GM13977 (cell line): ENCODE measurements at places on chromosomes 7 and 10.

GRCh38 chr10:61478621-61479312 is 25.6 kb upstream of the TMEM26 start:
- DNase-seq, result no peak

DNA sequence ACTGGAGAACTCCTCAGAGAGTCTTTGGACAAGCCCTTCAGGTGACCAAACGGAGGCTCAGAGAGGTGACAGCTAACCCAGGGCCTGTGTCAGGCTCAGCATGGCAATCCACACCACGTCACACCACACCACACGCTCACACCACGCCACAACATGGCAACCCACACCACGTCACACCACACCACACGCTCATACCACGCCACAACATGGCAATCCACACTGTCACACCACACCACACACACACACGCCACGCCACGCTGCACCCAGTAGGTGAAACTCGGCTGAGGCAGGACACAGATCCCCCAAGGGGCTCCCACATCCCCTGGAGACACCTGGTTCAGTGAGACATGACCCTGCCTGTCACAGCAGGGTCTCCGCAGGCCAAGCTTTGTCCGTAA is 107.3 kb downstream of the PDGFA start:
- no peak for DNase-seq

GRCh38 chr7:76252021-76252420 is 50.3 kb downstream of the SRRM3 start:
- DNase-seq, result no peak

DNA sequence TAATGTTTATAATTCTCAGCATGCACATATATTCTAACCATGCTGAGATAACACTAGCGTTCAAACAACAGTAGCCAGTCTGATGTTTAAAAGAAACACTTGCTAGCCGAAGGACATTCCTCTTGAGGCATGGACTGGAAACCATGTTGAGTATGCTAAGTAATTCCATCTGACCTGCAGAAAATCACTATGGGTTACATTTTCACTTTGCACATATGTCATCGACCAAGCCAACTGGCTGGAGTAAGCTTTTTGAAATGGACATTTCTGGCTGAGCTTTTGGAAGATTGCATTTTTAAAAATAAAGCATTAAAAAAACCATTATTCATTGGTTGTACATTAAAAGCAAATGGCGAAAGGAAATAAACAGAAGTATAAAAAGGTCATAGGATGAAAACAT is 88.2 kb downstream of the BBS9 start:
- DNase-seq, result no peak

GRCh38 chr10:121576139-121576538 is 22.1 kb downstream of the FGFR2 start:
- no peak for DNase-seq

DNA sequence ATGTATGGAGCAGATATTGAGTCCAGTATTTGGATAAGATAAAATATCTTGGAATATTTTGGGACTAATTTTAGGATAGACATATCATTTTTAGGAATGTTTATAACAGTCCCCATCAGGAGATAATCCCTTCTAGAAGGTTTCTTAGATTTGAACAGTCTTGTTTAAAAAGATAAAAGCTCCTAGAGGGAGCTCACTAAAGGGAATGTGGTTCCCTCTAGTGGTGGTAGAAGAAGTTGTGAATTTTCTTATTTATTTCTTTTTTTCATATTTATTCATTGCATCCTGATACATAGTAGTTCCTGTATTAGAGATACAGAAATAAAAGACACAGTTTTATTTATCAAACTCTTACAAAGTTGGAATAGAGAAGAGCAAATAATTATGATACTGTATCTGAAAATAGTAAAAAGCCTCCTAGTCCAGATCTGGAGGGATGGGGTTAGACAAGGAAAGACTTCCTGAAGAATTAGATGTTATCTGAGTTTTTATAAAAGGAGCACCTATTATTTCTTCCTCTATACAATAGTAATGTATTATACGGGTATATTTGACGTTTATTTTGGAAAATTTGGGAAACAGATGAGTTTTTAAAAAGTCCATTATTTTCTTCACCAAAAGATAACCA is 24.5 kb upstream of the KLF14 start:
- DNase-seq, result peak; percentile 48

- DNase-seq, result no peak
Measured at GRCh38 chr7:1122832-1123501, 35.1 kb downstream of the GPER1 start.

DNA sequence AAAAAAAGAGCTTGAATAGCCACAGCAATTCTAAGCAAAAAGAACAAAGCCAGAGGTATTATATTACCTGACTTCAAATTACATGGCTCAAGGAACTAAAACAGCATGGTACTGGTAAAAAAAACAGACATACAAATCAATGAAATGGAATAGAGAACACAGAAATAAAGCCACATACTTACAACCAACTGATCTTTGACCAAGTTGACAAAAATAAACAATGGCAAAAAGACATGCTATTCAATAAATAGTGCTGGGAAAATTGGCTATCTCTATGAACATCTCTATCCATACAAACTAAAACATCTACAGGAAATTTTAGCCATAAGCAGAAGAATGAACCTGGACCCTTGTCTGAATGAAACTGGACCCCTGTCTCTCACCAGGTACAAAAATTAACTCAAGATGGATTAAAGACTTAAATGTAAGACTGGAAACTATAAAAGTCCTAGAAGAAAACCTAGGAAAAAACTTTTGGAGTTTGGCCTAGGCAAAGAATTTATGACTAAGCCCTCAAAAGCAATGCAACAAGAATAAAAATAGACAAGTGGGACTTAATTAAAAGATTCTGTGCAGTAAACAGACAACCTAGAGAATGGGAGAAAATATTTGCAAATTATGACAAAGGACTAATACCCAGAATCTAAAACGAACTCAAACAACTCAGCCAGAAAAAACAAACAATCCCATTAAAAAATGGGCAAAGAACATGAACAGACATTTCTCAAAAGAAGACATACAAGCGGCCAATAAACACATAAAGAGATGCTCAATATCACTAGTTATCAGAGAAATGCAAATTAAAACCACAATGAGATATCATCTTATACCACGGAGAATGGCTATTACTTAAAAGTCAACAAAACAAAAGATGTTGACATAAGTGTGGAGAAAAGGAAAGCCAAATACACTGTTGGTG is 72.8 kb upstream of the DDC start:
- DNase-seq, result no peak

DNA sequence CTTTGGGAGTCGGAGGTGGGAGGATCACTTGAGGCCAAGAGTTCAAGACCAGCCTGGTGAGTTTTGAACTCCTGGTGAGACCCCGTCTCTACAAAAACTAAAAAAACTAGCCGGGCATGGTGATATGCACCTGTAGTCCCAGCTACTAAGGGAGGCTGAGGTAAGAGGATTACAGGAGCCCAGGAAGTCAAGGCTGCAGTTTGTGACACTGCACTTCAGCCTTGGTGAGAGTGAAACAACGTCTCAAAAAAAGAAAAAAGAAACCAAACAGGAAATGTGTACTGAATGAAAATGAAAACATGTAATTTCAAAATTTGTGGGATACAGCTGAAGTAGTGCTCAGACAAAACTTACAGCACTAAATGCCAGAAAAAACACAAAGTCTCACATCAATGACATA is 7.6 kb downstream of the ARHGAP12 start:
- no peak for DNase-seq

GRCh38 chr7:114083166-114084001 is 164.6 kb upstream of the PPP1R3A start:
- DNase-seq, result no peak

DNA sequence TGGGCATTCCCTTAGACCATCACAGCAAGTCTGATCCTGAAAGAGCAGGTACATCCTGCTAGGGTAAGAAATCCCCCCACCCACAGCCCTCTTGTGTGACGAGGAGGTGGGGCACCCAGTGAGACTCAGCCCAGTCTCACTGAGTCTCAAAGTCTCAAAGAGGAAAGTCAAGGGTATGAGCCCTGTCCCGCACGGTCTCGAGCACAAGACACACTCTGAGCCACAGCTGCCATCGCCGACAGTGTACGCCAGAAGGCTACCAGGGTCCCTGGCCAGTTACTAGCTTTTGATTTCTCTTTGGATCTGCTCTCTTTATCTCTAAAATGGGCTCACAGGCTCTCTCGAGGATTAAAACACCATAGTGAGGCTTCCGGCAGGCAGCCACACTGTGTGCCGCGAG is 190.2 kb downstream of the TNS3 start:
- no peak for DNase-seq

DNA sequence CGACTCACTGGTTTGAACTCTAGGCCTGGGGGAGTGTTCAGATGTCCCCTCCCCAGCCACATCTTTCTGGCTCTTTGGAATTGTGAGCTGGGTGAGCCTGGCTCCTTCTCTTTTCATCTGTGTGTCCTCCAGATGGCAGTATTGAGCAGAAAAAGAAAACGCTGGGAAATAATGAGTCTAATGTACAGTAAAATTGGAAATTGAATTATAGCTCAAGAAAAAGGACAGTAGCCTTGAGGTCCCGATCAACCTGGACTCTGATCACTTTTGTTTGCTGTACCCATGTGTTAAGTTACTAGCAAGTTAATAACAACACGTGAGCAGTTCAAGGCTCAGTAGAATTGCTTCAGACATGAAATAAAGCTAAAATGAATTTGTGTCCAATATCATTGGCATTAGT is 77.9 kb downstream of the SNX10 start:
- DNase-seq, result peak; percentile 36

DNA sequence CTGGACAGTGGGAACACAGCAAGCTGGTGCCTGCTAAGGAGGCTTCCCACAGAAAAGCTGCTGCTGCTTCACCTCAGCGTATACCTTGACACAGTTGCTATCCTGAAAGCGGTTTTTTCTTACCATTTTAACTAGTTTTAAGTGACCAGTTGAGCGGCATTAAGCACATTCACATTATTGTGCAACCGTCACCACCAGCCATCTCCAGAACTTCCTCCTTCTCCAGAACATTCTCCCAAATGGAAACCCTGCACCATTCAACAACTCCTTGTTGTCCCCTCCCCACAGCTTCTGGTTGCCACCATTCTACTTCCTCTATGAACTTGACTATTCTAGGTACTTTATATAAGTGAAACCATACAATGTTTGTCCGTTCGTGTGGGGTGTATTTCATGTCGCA is 169.9 kb downstream of the SNX10 start:
- no peak for DNase-seq

DNA sequence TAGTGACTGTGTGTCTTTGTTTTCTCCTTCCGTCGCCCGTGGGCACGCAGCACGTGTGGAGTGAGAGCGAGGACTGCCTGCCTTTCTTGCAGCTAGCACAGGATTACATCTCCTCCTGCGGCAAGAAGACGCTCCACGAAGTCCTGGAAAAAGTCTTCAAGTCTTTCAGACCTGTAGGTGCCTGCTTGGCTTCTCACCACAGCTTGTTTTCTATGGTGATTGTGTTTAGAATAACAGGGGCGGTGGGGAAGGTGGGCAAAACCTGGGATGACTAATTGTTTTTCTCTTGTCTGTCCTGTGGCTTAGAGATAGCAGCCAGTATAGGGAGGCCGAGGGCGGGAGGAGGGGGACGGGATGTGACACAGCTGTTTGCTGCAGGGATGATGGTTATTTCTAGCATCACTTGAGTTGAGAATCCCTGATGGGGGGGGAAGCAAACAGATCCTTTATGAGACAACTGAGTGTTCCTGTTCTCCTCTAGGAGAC is 11.4 kb downstream of the MTURN start:
- no peak for DNase-seq

DNA sequence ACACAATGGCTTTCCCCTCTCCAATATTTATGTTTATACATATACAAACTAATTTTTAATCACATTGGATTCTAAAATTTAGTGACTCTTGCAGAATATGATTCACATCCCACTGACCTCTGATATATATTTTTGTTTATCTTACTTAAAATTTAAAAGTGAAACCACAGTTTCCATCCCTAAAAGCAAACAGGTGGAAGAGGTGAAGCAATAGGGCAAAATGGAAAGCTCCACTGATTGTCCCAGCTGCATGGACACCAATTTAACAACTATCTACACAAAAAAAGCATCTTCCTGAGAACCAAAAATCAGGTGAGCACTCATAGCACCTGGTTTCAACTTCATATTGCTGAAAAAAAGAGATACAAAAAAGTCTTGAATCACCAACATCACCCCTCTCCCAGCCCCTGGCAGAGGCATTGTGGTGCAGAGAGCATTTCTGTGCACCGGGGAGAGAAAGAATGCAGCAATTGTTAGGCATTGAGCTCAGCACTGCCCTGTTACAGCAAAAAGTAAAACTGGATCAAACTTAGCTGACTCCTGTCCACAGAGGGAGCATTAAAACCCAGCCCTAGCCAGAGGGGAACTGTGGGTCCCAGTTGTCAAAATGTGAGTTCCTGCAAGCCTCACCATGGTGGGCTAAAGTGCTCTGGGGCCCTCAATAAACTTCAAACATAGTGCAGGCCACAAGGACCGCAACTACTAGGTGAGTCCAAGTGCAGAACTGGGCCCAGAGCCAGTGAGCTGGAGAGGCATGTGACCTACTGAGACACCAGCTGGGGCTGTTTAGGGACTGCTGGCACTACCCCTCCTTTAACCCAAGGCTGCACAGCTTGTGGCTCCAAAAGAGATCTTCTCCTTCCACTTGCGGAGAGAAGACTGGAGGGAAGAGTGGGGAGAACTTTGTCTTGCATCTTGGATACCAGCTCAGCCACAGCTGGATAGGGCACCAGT is 92.1 kb downstream of the SIRT1 start:
- no peak for DNase-seq

GRCh38 chr7:118777308-118777707 is 552.8 kb downstream of the ANKRD7 start:
- no peak for DNase-seq

GRCh38 chr10:15426558-15426957 is 55.5 kb upstream of the FAM171A1 start:
- DNase-seq, result no peak
